ENCODE measurements at places on chromosomes 12 and 14.
A peak's percentile ranks its signal among the peaks of the same experiment; 100 is the strongest.

GRCh38 chr14:43105305-43105704, 1401.8 kb downstream of the FSCB start:
- DNase-seq: no peak

DNA sequence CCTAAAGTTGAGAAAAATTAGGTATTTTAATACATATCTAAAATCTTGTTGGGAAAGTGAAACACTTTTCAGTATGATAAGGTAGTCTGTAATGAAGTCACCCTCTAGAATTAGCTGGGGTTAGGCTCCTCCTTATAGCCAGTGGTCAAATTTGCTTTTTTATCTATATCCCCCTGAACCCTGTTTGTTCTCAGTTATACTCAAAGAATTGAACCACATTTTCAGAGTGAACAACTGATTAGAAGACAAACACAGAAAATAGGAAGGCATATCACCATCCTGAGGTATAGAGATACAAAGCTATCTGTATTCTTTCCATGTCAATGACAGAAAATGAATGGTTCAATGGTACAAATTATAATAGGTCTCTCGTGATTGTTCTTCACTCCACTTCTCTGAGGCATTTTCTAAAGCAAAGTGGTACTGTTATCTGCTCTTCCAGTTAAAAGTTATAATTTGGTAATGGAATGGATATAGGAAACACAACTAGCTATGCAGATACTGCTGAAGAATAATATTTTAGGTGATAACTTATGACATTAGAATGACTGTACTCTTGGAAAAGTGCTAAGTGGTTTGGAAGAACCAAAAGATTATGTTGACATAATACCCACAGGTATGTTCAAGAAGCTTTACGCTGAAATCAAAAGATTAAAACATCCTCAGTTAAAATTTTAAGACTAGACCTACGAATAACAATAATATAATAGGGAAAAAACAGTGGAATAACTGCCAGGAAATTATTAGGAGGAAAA, 27.6 kb downstream of the WASHC3 start:
- DNase-seq: no peak

DNA sequence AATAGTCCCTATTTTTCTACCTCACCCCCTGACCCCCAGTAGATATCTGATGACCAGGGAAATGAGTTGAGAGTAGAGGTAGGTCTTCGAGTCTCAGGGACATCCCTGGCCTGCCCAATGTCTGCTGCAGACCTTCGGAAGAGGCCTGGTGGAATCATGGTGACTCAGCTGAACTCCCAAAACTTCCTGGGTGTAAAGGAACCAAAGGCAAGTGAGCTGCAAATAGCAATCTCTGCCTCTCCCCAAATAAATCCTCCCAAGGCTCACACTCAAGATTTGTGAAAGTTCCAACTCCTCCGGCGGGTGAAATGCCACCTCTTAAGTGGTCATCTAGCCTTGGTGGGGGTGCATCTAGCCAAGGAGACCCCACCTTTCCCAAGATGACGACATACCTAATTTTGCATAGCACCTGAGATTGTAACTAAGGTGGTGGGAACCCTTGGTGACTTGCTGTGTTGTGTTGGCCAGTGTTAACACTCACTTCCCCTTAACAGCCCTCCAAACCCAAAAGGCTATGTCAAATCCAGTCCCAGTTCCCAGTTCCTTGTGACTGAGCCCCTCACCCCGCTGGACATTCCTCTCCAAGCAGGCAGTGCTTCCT, 6.3 kb downstream of the ZFP36L1 start:
- peak; percentile 19 for DNase-seq

- DNase-seq: no peak
These were observed 80.9 kb downstream of the RPS6KA5 start for GRCh38 chr14:90979515-90979914.

DNA sequence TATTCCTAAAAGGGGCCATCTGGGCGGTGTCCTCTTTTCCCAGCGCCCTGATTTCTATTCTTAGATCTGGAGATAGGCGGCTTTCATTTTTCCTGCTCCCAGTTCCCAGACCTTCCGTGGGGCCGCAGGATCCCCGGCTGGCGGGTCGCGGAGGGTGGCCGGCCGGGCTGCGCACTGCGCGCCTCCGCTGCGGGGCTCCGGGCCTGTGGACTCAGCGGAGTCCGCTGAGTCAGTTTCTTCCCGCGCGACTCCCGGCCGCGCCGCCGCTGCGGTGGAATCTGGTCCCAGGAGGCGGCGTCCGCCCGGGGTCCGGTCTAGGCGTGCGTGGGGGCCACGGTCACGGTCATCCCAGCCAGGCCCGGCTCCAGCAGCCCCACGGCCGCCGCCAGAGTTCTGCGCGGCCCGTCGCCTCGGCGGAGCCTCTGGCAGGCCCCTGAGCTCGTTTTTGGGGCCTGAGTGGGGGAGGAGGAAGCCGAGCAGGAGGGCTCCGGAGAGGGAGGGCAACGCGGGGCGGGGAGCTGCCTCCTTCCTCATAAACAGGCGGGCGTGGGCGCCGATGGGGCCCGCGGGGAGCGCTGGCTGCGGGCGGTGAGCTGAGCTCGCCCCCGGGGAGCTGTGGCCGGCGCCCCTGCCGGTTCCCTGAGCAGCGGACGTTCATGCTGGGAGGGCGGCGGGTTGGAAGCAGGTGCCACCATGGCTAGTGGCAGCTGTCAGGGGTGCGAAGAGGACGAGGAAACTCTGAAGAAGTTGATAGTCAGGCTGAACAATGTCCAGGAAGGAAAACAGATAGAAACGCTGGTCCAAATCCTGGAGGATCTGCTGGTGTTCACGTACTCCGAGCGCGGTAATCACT, at the start of gene LRRK2:
TSS of gene LRRK2 (plus strand) at position 559 of the 853 bp plus-strand sequence. CDS start at position 694, 135 bp downstream.
- DNase-seq: peak; percentile 83

DNA sequence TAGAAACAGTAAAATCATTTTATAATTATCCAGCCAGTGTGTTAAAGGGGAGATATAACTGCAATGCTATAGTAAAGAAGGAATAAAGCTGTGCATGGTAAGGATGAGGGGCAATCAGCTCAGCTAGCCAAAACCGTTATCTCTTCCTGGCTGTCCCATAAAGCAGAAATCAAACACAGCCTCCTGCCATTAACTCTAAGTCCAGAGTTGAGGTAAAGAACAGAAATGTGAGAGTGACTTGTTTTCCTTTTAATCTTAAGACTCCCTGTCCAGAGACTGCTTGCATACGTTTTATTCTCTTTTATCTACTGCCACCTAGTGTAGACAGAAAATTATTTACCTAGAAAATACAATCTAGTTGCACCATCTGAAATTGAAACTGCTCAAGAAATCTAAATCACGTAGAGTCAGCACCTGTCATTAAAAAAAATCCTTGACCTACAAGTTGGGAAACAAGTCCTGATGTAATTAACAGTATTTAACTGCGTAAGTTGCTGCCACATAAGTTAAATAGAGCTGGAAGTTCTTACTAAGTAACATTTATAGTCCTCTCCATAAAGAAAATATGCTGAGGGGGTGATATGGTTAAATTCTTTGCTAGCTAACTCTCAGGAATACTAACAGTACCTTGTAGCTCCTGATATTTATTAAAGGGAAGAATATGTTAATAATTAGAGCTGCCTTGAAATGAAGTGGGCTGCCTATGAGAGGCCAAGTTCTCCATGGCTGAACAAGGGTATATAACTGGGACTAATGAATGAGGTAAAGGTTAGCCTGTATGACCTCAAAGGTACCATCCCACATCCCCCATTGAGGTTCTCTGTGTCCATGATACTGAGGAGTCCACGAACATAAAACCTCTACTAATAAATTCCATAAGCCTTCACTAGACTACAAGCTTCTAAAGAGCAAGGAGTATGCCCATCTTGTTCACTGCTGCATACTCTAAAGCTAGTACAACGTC, 62.7 kb downstream of the GALNT4 start:
- DNase-seq: no peak

DNA sequence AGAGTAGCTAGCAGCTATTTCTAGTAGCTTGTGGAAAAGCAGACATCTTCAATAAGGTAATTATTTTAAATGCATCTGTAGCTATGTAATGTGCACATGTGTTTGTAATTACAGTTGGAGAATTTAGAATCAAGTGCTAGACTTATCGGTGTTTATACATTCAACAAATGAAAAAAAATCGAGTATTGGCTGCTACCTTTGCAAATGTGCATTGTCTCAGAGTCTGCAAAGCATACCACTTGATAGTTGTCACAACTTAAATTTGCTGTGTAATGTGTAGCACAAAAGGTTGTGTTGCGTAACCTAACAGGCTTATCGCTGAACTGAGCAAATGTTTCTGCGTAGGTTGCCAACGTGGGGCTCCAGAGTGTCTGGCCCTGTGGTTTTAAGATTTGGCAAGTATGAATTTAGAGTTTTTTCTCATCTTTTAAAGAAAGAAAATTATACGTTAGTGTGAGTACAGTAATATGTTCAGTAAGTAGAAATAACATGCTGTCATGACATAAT, 44.3 kb downstream of the TMTC2 start:
- no peak for DNase-seq

DNA sequence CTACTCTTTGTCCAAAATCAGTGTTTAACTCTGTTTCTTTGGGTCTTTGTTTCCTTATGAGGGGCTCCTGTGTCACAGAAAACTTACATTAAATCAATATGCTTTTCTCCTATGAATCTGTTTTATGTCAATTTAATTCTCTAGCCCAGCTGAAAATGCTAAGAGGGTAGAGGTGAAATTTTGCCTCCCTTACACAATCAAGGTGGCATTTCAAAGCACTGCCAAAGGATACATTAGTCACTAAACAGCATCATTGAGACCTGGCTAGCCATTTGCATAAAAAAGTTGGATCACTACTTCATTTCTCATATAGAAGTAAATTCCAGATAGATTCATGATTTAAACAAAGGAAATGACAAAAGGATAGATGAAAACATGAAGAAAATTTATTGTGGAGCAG, 12.1 kb downstream of the TCL1B start:
- DNase-seq: no peak

GRCh38 chr12:103505371-103506236, 9.8 kb upstream of the C12orf42 start:
- no peak for DNase-seq

GRCh38 chr14:64625386-64626232, 75.8 kb downstream of the PPP1R36 start:
- no peak for DNase-seq

GRCh38 chr12:122276242-122276641, 9.9 kb upstream of the VPS33A start:
- DNase-seq: no peak

DNA sequence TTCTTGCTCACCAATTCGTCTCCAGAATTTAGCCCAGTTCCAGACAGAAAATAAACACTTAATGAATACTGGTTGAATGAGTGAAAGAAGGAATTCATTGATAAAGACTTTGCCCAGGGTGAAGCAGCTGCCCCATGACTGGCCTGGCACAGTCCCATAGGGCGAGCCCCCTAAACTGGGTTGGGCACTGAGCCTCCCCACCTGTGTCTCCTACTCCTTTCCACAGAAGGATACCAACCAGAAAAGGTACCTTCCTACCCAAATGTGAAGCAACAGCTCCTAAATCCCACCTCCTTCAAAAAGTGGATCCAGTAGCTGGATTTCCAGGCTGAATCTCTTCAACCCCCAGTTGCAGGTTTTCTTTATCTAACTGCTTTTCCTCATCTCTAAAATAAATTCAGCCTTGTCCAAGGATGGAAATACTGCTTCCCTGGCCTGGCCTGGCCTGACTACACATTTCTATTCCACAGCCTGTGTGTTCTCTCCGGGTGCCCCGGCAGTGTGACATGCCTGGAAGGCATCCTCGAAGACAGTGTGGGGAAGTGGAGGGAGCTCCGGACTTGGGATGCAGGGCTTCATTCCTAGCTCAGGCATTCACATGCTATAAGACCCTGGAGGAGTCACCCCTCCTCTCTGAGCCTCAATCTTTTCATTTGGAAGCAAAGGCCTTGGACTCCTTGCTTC, 7.6 kb downstream of the KRT3 start:
- no peak for DNase-seq

- no peak for DNase-seq
These were observed 79.3 kb downstream of the NTF3 start for GRCh38 chr12:5511256-5511643.

- DNase-seq: no peak
These were observed 33.2 kb downstream of the TMEM30B start for GRCh38 chr14:61247935-61248334.

DNA sequence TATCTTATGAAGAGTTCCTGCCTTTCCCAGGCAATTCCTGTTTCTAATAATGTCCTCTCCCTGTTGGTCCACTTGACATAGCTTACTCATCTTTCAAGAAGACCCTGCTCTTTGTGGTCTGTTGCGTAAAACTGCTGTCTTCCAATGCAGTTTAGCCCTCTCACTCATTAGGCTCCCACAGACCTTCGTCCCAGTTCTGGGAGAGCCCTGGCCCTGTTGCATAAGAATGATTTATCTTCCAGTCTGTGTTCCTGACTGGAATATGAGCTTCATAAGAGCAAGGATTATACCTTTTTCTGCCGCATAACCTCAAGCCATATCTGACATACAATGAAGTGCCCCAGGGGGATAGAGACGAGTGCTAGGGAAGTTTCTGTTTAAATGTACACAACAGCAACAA, 365.9 kb upstream of the NOVA1 start:
- no peak for DNase-seq

Measured in Peyer's patch (tissue), 4 donors.